ENCODE measurements at places on chromosomes 1 and 21.
A peak's percentile ranks its signal among the peaks of the same experiment; 100 is the strongest.

DNA sequence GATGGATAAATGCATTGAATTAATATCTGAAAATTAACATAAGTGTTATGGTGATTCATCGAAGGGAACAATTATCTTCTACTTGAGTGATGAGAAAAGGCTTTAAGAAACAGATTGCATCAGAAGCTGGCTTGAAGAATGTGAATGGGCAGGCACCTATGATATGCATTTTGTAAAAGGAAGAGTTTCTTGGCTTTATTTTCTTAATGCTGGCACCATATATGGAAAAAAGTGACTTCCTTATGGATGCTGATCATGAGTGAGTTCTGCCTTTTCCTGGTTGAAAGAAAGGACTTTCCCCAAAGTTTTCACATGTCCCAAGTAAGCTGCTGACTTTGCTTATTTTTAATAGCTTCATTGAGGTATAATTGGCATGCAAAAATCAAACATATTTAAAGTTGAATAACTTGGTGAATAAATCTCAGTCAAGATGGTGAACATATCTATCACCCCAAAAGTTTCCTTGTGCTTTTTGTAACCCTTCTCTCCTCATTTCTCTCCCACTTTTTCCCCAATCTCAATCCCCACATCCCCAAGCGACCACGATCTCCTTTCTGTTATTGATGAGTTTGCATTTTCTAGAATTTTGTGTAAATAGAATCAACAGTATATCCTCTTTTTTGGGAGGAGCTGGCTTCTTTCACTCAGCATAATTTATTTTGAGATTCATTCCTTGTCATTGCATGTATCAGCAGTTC lies 74.2 kb downstream of the SPATA46 start:
- DNase-seq, result no peak

- DNase-seq, result no peak
Observed at GRCh38 chr1:229970714-229971113, 96.3 kb upstream of the GALNT2 start.

DNA sequence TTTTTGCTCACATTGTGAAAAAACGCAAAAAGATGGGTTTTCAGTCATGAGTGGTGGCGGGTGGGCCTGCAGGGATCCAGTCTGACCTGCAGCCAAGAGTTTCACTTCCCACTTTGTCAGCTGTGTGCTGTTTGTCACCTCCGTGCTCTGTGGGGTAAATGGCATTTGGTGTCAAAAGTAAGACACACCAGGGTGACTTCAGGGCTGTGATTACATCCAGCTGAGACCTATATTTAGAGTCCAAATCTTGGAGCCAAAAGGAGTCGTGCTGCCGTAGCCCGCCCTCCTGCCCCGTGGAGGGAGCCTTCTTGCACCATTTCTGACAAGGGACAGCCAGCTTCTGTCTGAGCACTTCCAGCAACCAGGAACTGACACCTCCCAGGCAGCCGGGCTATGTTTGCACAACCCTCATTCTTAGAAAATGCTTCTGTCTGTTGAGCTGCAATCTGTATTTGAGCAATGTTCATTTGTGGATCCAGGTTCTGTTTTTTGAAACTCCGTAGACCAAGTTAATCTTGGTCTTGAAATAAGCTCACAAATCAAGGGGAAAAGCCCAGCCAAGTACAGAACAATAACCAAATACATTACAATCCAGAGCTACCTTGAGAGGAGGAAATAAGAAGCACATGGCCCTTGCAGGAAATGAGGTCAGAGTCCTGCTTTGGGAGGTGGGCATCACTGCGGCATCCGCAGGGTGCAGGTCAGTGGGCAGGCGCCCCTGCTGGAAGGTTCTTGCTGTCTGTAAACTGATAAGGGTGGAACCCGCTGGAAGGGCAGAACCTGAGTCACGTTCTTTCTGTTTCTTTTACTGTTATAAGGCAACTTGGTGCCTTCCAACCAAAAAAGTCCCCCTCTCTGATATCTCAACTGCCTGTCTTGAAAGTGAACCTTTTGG lies 14.4 kb downstream of the ABCG1 start:
- peak; percentile 71 for DNase-seq

DNA sequence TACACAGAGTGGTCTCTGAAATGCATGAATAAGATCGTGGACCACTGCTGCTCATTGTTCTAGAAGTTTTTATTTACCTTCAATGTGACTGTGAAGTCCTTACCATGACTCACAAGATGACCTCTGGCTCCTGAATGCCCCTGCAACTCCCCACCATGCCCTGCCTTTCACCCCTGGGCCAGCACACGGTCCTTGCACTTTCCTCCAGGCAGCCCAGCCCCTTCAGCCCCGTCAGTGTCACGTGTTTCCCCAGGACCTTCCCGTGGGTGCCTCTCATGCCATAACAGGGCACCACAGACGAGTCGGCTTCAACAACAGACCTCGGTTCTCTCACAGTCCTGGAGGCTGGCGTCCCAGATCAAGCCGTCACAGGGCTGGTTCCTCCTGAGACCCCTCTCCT lies 62.1 kb downstream of the B3GALT5 start:
- no peak for DNase-seq

- no peak for DNase-seq
Observed at GRCh38 chr1:30290581-30290980, 432.8 kb downstream of the MATN1 start.

DNA sequence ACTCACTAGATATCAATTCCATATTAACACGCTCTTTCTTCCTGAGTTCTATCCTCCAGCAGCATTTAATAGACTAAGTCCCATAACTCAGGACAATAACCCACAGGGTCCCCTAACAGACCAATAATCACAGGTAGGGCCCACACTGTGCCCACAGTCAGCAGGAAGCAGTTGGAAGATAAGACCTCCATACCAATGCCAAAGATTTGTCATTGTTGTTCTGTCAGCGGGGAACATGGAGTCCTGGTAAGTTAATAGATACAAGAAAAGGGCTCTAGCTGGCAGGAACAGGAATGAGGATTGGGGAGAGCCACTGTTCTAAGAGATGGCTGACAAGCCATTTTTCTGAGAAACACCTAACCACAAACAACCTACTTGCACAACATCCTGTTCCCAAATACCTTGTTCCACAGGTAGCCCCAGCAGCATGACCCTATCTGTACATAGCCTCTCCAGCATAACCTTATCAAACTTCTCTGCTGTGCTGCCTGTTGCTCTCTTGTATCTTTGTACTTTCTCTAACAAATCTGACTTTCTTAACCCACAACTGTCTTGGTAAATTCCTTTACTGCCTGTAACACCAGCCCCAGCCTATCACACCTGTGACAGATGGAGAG lies 142.0 kb upstream of the KCNJ15 start:
- DNase-seq, result no peak
